Caco-2 (cell line): ENCODE measurements at places on chromosomes 3 and 15. TPM values are rescaled to one million over a fixed set of nuclear protein-coding genes. Genes with fewer than 3 reads are reported as not detected.
A peak's percentile ranks its signal among the peaks of the same experiment; 100 is the strongest.

The SERPINI2 gene
- not detected in 2 replicates for total RNA-seq

The ANKRD28 gene
- 30.7 and 37.2 TPM in 2 replicates for total RNA-seq

The SIDT1 gene
- total RNA-seq, result 0.84 and 1.0 TPM in 2 replicates

The BOC gene
- total RNA-seq, result 0.35 and 0.73 TPM in 2 replicates

The GALNT15 gene
- total RNA-seq, result not detected in 2 replicates

The MOBP gene
- total RNA-seq, result 0.27 and 0.60 TPM in 2 replicates

The C3orf20 gene
- total RNA-seq, result 0.09 and 0.19 TPM in 2 replicates

The SCN5A gene
- total RNA-seq, result 0.16 and 0.30 TPM in 2 replicates

GRCh38 chr3:10764259-10765051, 51.6 kb upstream of the SLC6A11 start:
- H3K27ac ChIP-seq, result no peak overlapping the region
- H3K4me3 ChIP-seq, result no peak overlapping the region
- DNase-seq, result no peak
- no peaks in the 10 kb centered on the region for H3K36me3 ChIP-seq

GRCh38 chr3:12897381-12898289, 56.3 kb upstream of the RPL32 start:
- peaks cover 14% of the 10 kb centered on the region for H3K4me1 ChIP-seq
- no peaks in the 10 kb centered on the region for H3K27me3 ChIP-seq
- H3K4me3 ChIP-seq, result no peak overlapping the region
- no peaks in the 10 kb centered on the region for H3K36me3 ChIP-seq
- no peak overlapping the region for H3K27ac ChIP-seq
- no peak for DNase-seq

DNA sequence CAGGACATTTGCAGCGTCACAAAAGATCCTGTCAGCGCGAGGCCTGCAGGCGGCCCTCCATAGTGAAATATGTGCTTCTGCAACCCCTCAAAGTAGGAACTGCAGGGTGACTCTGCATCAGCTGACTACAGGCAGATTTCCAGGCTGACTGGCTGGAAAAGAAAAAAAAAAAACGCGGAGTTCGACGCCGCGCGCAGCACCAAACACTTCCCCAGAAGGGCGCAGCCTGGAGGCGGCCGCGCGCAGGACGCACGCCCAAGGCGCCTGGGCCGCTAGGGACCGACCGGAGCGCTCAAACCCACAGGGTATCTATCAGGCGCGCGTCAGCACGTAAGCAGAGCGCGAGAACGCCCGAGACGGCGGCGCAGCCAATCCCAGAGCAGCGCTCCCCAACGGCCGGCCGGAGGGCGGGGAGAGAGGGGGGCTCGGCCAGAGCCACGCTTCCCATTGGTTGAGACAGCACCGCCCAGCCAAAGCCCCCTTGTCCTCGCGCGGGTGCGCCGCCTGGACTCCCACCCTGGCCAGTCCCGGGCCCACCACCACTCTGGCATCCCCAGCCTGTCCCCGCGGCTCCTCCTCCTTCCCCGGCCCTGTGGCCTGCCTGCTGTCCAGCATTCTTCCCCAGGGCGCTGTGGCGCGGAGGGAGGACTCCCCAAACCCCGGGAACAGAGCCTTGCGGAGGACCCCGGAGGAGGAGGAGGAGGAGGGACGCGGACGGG, 1.0 kb downstream of the BDH1 start:
- H3K4me1 ChIP-seq, result peaks cover 21% of the 10 kb centered on the region
- peak; percentile 97 for DNase-seq
- peak overlapping the region; percentile 95 for H3K4me3 ChIP-seq
- H3K27ac ChIP-seq, result peak overlapping the region; percentile 74
- H3K27me3 ChIP-seq, result no peaks in the 10 kb centered on the region

DNA sequence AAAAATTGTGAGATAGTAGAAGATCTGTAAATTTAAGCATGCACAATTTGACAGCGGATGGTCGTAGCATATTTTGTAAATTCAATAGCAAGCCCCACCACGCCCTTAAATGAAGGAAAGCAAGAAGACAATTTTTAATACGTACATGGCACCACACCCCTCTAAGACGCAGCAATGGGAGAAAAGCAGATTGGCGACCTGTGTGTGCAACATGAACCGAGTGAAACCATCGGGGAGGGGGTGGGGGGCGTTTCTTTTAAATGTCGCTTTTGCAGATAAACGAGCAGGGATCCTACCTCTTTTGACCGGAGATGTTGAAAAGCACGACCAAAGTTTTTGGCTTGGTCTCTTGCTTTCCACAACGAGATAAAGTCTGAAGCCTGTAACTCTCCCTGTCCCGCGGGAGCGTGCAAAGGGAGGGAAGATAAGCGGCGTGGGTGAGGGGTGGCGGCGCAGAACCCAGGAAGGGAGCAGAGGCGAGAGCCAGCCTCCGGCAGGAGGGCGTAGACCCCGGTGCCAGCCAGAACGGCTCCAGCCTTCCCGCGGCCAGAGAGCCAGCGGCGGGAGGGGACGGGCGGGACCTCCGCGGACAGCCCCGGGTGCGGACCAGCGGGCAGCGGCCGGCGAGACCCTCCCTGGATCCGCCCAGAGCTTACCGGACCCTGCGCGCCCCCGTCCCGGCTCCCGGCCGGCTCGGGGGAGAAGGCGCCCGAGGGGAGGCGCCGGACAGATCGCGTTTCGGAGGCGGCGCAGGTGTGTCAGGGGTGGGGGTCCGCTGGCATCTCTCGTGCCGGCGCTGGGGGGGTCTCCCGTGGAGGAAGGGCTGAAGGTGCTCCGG, at the start of gene CHL1:
TSS of gene CHL1 (plus strand) at position 453 of the 838 bp plus-strand sequence. CDS start 123,014 bp downstream, outside the sequence.
- DNase-seq, result no peak
- H3K36me3 ChIP-seq, result no peaks in the 10 kb centered on the region
- H3K4me1 ChIP-seq, result no peaks in the 10 kb centered on the region
- no peak within 1 kb of the TSS for H3K27ac ChIP-seq
- H3K27me3 ChIP-seq, result no peaks in the 10 kb centered on the region

- H3K4me3 ChIP-seq, result no peak overlapping the region
- DNase-seq, result no peak
- H3K27ac ChIP-seq, result no peak overlapping the region
- no peaks in the 10 kb centered on the region for H3K4me1 ChIP-seq
- H3K36me3 ChIP-seq, result no peaks in the 10 kb centered on the region
Observed at GRCh38 chr3:167372138-167372537, 8.0 kb downstream of the ZBBX start.

- DNase-seq, result no peak
- H3K4me3 ChIP-seq, result no peak overlapping the region
- H3K36me3 ChIP-seq, result no peaks in the 10 kb centered on the region
Observed at GRCh38 chr15:69713726-69714559, 261.3 kb downstream of the RPLP1 start.

GRCh38 chr15:31300208-31300661, 26.4 kb upstream of the KLF13 start:
- H3K27ac ChIP-seq, result no peak overlapping the region
- no peaks in the 10 kb centered on the region for H3K27me3 ChIP-seq
- H3K36me3 ChIP-seq, result no peaks in the 10 kb centered on the region
- no peak overlapping the region for H3K4me3 ChIP-seq

DNA sequence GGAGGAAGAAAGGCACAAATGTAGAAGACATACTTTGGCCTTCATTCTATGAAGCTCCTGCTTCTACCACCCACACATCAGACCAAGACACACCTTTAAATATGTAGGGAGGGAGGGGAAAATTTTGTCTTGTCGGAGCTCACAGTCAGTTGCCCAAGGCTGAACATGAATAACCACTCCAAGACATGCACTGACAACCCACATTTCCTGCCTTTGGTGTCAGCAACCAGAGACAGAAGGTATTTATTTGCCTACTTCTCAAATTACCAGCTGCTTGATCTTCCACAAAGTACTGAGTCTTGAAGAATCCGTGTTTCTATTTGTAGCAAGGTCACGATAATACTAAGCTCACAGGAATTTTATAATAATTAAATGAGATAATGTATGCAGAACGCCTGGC, 169.7 kb downstream of the KCNMB2 start:
- no peak overlapping the region for H3K4me3 ChIP-seq
- DNase-seq, result no peak
- H3K27me3 ChIP-seq, result no peaks in the 10 kb centered on the region
- no peaks in the 10 kb centered on the region for H3K36me3 ChIP-seq
- 0 out of 2 replicates have a peak, but pooled peaks cover 4% of the 10 kb centered on the region for H3K4me1 ChIP-seq
- H3K27ac ChIP-seq, result no peak overlapping the region

DNA sequence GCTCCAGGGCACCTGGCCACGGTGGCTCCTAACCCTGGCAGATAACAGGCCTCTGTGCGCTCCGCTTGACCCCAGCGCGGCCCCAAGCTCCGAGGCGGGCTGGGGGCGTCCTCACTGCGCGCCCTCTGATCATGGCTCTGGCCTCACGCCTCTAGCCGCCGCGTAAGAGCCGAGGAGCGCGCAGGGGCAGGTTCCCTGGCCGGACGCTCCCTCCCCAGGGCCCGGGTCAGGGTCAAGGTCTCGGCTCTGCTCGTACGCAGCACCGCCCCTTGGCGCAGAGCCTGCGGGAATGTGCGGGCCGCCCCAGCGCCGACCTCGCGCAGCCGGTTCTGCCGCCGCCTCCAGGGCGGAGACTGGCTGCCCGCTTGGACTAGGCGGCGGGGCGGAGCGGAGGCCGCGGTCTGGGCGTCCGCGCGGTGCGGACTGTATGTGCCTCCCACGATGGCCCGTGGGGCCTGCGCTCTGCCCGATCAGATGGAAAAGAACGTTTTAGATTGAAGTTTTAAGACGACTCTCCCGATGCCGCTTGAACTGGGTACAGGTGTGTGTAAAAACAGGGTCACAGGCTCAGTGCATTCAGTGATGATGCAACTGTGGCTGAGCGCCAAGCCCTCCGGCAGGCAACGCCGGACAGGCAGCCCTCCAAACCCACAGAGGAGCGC, 40.8 kb downstream of the CHST14 start:
- DNase-seq, result peak; percentile 64
- H3K27ac ChIP-seq, result peak overlapping the region; percentile 8
- H3K4me1 ChIP-seq, result 0 out of 2 replicates have a peak, but pooled peaks cover 6% of the 10 kb centered on the region
- H3K27me3 ChIP-seq, result no peaks in the 10 kb centered on the region; the same call in 1 of the 2 replicates
- peak overlapping the region; percentile 47 for H3K4me3 ChIP-seq

- H3K4me3 ChIP-seq, result no peak overlapping the region
- no peaks in the 10 kb centered on the region for H3K36me3 ChIP-seq
- DNase-seq, result no peak
- peaks cover 21% of the 10 kb centered on the region for H3K4me1 ChIP-seq
Observed at GRCh38 chr3:109903100-109903499, 565.8 kb upstream of the DPPA4 start.

- no peaks in the 10 kb centered on the region for H3K27me3 ChIP-seq
- no peak overlapping the region for H3K27ac ChIP-seq
- peaks cover 12% of the 10 kb centered on the region; the same call in 1 of the 2 replicates for H3K4me1 ChIP-seq
Observed at GRCh38 chr3:161946443-161946960, 449.9 kb downstream of the OTOL1 start.

- no peaks in the 10 kb centered on the region for H3K27me3 ChIP-seq
- H3K4me1 ChIP-seq, result peaks cover 24% of the 10 kb centered on the region
- no peak for DNase-seq
- peak overlapping the region; percentile 100 for H3K27ac ChIP-seq
- H3K4me3 ChIP-seq, result peak overlapping the region; percentile 73
- H3K36me3 ChIP-seq, result no peaks in the 10 kb centered on the region
Observed at GRCh38 chr3:12661926-12662592, 1.9 kb downstream of the RAF1 start.

DNA sequence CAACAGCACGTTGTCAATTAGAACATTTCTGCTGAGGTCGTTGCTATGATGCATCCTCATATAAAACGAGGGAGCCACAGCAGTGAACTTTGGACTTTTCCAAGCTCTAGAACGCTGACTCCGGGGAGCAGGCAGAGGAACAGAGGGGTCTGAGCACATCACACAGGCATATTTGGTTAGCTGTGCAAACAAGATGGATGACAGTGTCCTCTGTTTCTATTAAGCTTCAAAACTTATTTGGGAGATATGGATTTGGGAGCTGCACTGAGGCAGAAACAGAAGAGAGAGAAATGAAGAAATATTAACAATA, 278.0 kb upstream of the TBL1XR1 start:
- DNase-seq, result no peak
- 0 out of 2 replicates have a peak, but pooled peaks cover 13% of the 10 kb centered on the region for H3K4me1 ChIP-seq
- H3K4me3 ChIP-seq, result no peak overlapping the region
- H3K27ac ChIP-seq, result no peak overlapping the region
- no peaks in the 10 kb centered on the region for H3K27me3 ChIP-seq

DNA sequence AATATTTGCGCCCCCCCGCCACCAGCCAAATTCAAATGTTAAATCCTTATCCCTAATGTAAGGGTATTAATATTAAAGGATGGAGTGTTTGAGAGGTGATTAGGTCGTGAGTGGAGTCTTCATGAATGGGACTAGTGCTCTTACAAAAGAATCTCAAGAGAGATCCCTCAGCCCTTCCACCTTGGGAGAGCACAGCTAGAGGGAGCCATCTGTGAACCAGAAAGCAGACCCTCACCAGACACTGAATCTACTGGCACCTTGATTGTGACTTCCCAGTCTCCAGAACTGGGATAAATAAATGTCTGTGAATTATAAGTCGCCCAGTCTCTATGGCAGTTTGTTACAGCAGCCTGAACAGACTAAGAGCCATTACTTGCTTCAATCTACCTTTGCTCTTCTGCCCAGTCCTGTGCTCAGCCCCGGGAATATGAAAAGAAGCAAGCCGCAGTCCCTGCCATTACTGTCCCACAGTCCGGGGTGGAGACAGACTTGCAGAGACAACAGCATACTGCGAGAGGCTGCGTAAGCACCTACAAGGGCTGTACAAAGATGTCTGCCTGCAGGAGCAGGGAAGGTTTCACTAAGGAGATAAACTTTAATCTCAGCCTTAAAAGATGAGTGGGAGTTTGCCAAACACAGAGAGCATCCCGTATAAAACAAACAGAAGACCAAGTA, 110.7 kb upstream of the TMCO5A start:
- no peak for DNase-seq
- no peaks in the 10 kb centered on the region for H3K36me3 ChIP-seq
- H3K4me1 ChIP-seq, result no peaks in the 10 kb centered on the region
- H3K27me3 ChIP-seq, result no peaks in the 10 kb centered on the region
- no peak overlapping the region for H3K27ac ChIP-seq

GRCh38 chr3:71243229-71243628, 340.3 kb downstream of the FOXP1 start:
- peaks cover 49% of the 10 kb centered on the region for H3K4me1 ChIP-seq
- H3K4me3 ChIP-seq, result peak overlapping the region; percentile 17; the same call in 1 of the 2 replicates
- no peaks in the 10 kb centered on the region for H3K27me3 ChIP-seq
- peak overlapping the region; percentile 40 for H3K27ac ChIP-seq
- H3K36me3 ChIP-seq, result no peaks in the 10 kb centered on the region; the same call in 1 of the 2 replicates

DNA sequence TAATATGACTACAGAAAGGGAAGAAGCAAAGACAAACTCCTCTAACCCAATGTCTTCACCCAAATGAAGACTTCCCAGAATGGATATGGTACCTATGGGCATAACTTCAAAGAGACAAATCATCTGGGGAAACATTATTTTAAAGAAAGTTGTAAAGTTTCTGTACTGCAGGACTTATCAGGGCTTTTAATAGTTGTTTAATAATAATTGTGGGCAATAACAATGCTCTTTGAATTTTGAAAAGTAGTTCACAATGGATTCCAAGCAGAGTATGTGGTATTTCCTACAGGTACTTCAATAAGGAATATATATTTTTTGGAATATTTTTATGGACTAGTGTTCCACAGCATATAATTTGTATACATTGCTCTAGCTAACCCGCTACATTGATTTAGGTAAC, 503.1 kb downstream of the MCTP2 start:
- no peaks in the 10 kb centered on the region for H3K4me1 ChIP-seq
- H3K27me3 ChIP-seq, result no peaks in the 10 kb centered on the region
- no peak overlapping the region for H3K4me3 ChIP-seq
- no peaks in the 10 kb centered on the region for H3K36me3 ChIP-seq
- H3K27ac ChIP-seq, result no peak overlapping the region

- no peak for DNase-seq
- no peak overlapping the region for H3K4me3 ChIP-seq
- no peaks in the 10 kb centered on the region for H3K4me1 ChIP-seq
- no peaks in the 10 kb centered on the region for H3K27me3 ChIP-seq
- H3K36me3 ChIP-seq, result no peaks in the 10 kb centered on the region
Observed at GRCh38 chr3:468172-468571, 271.6 kb downstream of the CHL1 start.
